ENCODE measurements at places on chromosomes 4 and X.
A peak's percentile ranks its signal among the peaks of the same experiment; 100 is the strongest.

DNA sequence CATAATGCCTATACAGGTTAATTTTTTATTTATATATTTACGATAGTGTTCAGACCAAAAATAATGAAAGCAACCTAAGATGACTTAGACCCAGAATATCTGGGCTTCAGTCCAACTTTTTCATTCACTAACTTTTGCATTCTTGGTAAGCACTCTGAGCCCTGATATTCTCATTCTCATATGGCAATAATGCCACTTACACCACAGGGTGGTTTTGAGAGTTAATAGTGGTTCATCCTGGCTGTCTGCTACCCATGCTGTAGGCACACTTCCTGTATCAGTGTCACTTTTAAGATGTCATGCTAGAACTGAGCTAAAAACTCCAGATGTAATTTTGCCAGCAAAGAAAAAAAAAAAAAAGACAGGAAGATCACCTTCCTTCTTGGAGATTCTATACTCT is 508.7 kb upstream of the FMR1 start:
- no peak for DNase-seq

- DNase-seq, result peak; percentile 76
Measured at GRCh38 chrX:38561126-38561868, at the start of gene TSPAN7. Gene TSPAN7, plus strand, starts transcription at chrX:38561542. Its CDS starts 5 bp downstream, at chrX:38561547.

GRCh38 chr4:39320381-39321115 is 45.6 kb downstream of the RFC1 start:
- DNase-seq, result no peak

- no peak for DNase-seq
Measured at GRCh38 chr4:25535278-25535677, 120.4 kb upstream of the SLC34A2 start.

DNA sequence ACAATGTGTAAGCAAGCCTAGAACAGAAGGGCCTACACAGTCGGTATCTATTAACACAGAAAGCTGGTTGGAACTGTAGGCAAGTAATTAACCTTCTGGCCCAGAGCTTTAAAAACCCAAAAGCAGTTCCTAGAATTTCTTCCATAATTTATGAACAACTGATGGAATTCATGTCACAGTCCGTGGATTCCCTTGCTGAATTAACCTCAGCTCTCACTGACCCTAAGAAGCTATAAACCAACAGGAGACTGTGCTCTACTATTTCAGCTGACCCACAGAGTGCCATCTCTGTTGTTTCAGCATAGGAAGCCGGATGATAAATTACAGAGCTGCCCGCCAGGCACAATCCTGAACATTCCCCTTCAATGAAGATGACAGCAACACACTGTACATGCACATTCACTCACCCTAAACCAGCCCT is 157.3 kb downstream of the PRDM5 start:
- no peak for DNase-seq

Data from CD4-positive, alpha-beta T cell treated with Interleukin-6 at 100 ng/mL for 8 hours (primary cell).